Heart right ventricle (tissue), 16 donors: ENCODE measurements at places on chromosomes 2 and 18. TPM values are rescaled to one million over a fixed set of nuclear protein-coding genes. Genes with fewer than 3 reads are reported as not detected.

GRCh38 chr2:23673830-23674679 is 252.9 kb downstream of the ATAD2B start:
- no peak overlapping the region for H3K27ac ChIP-seq
- no peak for DNase-seq
- H3K4me1 ChIP-seq = peaks cover 11% of the 10 kb centered on the region
- H3K4me3 ChIP-seq = no peak overlapping the region

DNA sequence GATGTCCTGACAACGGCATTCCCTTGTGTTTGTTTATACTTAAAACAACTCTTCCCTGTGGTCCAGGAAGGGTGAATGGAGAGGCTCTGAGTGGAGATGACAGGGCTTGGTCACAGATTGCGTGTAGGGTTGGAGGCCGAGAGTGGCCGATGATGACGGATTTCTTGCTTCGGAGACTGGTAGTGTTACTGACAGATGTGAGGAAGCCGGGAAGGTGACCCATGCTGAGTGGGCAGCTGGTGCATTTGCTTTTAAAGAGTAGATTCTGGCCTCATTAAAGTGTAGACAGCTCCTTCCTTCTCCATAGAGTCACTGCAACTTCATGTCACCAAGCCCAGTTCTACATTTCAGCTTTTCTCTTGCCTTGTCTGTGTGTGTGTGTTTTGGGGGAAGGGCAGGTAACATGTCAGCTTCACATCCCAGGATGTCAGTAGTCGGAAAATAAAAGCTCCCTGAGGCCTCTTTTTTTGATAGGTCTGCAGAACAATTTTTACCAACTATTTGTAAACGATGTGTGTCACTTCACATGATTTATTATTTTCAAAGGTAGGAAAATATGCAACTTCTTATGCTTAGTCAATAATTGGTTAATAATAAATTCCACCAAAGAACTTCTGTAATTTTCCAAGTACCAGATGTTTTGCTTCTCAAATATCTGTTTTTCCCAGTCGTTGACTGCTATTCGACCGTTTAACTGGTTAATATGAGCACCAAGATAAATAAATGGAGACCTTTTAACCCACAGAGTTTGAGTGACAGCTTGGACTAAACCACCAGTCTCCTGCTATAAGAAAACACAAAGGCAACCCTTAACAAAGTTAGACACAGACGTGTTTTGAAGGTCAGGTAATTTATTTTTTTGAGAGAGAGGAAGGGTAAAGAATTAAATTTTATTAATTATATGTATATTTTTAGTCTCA is 436.9 kb downstream of the SLC4A3 start:
- no peaks in the 10 kb centered on the region for H3K27me3 ChIP-seq
- H3K36me3 ChIP-seq = no peaks in the 10 kb centered on the region
- H3K27ac ChIP-seq = no peak overlapping the region
- H3K4me1 ChIP-seq = no peaks in the 10 kb centered on the region
- no peak for DNase-seq
- no peak overlapping the region for H3K4me3 ChIP-seq

- no peaks in the 10 kb centered on the region for H3K36me3 ChIP-seq
- no peaks in the 10 kb centered on the region for H3K27me3 ChIP-seq
- no peak for DNase-seq
Measured at GRCh38 chr2:187446711-187447110, 1.3 kb downstream of the CALCRL start.

DNA sequence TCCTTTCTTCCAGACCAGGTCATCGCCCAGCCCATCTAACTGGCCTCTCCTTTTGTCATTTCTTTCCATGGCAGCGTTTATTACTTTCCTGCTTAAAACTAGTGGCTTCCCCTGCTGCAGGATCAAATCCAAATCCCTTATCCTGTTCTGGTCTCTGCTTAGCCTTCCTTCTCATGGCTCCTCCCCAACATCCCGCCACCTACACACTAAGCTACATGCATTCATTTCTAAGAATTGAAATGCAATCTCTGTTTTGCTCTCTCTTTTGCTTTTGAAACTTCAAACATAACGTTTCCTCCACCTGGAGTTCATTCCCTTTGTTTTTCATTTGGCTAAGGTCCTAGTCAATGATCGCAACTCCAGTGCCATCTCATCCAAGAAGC is 18.0 kb upstream of the DPP4 start:
- H3K27ac ChIP-seq = no peak overlapping the region
- no peak for DNase-seq

GRCh38 chr2:238567067-238567855 is 140.5 kb downstream of the ASB1 start:
- no peaks in the 10 kb centered on the region for H3K4me1 ChIP-seq
- H3K36me3 ChIP-seq = no peaks in the 10 kb centered on the region
- no peak for DNase-seq
- no peak overlapping the region for H3K4me3 ChIP-seq
- H3K27me3 ChIP-seq = peaks cover 2% of the 10 kb centered on the region

- no peak overlapping the region for H3K4me3 ChIP-seq
- DNase-seq = no peak
- H3K27ac ChIP-seq = no peak overlapping the region
- H3K36me3 ChIP-seq = no peaks in the 10 kb centered on the region
- peaks cover 4% of the 10 kb centered on the region for H3K27me3 ChIP-seq
Measured at GRCh38 chr2:127619203-127619590, 26.8 kb upstream of the GPR17 start.

- H3K4me1 ChIP-seq = peaks cover 16% of the 10 kb centered on the region
- peak overlapping the region; percentile 43 for H3K27ac ChIP-seq
- DNase-seq = no peak
Measured at GRCh38 chr2:109644571-109645275, 30.6 kb downstream of the SOWAHC start.

DNA sequence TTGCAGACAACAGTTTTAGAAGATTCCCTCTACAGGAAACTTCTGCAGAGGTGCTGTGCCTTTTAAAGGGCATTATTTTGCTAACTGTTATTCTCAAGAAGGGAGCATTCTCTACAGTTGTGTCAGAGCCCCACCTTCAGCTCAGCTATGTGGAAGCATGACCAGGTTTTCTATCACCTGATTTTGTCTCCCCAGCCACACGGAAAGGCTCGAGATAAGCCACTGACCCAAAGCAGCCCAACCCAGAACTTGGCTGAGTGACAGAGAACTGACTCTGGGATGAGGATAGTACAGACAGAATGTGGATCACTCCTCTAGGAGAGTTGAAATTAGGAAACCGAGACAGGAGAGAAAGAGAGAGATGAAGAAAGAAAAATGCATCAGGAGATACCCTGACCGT is 10.7 kb downstream of the COL4A4 start:
- H3K27ac ChIP-seq = no peak overlapping the region
- H3K27me3 ChIP-seq = no peaks in the 10 kb centered on the region
- no peaks in the 10 kb centered on the region for H3K36me3 ChIP-seq
- no peaks in the 10 kb centered on the region for H3K4me1 ChIP-seq
- DNase-seq = no peak

- no peaks in the 10 kb centered on the region for H3K27me3 ChIP-seq
- no peak overlapping the region for H3K27ac ChIP-seq
- DNase-seq = no peak
Measured at GRCh38 chr2:188601927-188602326, 310.3 kb downstream of the GULP1 start.

DNA sequence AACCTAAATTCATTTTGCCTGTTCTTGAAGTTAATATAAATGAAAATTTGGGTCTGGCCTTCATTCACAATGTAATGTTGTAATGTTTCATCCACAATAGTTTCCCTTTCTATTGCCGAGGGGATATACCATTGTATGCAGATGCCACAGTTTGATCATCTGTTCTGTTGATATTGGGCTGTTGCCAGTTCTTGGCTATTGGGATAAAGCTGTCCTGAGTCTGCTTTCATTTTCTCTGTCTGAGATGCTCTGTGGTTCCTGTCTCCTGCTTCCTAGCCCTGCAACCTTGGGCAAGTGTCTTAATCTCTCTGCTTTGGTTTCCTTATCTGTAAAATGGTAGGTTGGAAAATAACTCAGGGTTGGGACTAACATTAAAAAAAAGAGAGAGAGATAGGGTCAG is 25.2 kb downstream of the B3GNT2 start:
- H3K4me1 ChIP-seq = peaks cover 58% of the 10 kb centered on the region
- DNase-seq = no peak
- H3K4me3 ChIP-seq = no peak overlapping the region
- H3K36me3 ChIP-seq = peaks cover 29% of the 10 kb centered on the region
- H3K27me3 ChIP-seq = no peaks in the 10 kb centered on the region

DNA sequence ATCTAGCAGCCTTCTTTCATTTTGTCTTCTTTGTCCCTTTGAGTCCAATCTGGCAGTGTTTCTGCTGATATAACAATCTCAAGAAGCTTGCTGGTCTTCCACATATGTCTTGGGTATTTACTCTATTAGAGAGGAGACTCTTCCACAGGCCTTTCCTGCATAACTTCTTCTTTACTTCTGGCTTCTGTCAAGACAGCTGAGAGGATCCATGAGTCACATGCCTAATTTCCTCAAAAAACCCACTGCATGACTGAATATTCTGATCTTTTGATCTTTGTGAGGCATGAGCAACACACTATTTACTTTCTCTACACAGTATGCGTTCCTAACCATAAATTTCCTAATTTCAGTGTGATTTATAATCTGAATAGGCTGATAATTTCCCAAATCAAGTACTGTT is 5.1 kb upstream of the DCC start:
- H3K4me3 ChIP-seq = no peak overlapping the region
- no peaks in the 10 kb centered on the region for H3K36me3 ChIP-seq
- no peaks in the 10 kb centered on the region for H3K4me1 ChIP-seq
- H3K27me3 ChIP-seq = peaks cover 26% of the 10 kb centered on the region
- H3K27ac ChIP-seq = no peak overlapping the region

- H3K36me3 ChIP-seq = no peaks in the 10 kb centered on the region
- H3K27me3 ChIP-seq = no peaks in the 10 kb centered on the region
- H3K27ac ChIP-seq = no peak overlapping the region
- H3K4me1 ChIP-seq = no peaks in the 10 kb centered on the region
Measured at GRCh38 chr2:165852394-165852793, 58.3 kb upstream of the GALNT3 start.

DNA sequence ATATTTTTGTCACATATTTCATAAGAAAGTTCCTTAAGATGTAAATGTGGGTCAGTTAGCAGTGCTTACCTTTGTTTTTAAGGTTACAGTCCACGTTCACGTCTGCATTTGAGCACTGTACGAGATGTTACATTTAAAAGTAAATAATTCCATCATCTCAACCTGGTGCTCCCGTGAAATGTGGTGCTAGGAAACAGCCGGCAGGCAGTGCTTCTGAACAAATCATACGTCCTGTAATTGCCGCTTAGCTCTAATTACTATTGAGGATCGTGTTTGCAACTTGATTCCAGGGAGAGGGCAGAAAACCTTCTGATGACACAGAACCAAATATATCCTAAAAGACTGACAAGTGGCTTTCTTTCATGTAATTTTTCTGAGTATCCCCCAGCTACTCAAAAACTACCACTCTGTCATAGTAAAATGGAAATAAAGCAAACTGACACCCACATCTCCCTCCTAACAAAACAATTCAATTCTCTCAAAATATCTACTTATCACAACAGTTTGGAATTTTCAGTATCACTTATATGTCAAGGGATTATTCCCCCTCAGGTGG is 297.8 kb upstream of the SESTD1 start:
- no peaks in the 10 kb centered on the region for H3K36me3 ChIP-seq
- peak overlapping the region; percentile 41 for H3K4me3 ChIP-seq
- no peak overlapping the region for H3K27ac ChIP-seq
- no peaks in the 10 kb centered on the region for H3K27me3 ChIP-seq

DNA sequence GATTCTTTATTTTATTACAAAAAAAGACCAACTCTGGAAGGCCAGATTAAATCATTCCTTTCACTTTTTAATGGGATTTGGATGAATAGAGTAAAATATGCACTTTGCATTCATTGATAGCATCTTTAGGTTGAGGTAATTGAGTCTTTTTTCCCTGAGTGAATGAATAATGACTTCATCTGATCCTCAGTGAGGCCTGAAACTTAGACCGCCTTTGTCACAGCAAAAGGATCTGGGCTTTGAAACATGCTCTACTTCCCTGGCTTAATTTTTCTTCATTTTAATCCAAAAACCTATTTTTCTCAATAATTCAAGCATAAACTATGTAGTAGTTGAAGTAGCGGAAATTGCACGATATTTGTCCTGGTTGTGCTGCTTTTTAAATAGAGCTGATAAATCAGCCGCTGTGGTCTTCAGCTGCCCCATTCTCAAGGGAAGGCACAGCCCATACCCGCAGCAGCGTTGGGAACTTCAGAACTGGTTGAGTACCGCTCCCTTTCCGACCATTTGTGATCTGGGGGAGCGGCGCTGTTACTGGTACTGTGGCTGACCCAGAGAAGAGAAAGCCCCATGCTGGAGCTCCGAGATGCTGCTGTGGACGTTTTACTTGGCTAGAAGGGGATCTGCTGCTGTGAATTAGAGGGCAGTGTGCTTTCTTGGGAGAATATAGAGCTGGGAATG is 145.3 kb upstream of the NFATC1 start:
- no peak for DNase-seq
- no peaks in the 10 kb centered on the region for H3K36me3 ChIP-seq
- H3K27ac ChIP-seq = no peak overlapping the region
- no peak overlapping the region for H3K4me3 ChIP-seq
- no peaks in the 10 kb centered on the region for H3K27me3 ChIP-seq

GRCh38 chr2:8701681-8702379 is 20.0 kb downstream of the ID2 start:
- no peak for DNase-seq
- no peaks in the 10 kb centered on the region for H3K36me3 ChIP-seq
- H3K4me1 ChIP-seq = no peaks in the 10 kb centered on the region

DNA sequence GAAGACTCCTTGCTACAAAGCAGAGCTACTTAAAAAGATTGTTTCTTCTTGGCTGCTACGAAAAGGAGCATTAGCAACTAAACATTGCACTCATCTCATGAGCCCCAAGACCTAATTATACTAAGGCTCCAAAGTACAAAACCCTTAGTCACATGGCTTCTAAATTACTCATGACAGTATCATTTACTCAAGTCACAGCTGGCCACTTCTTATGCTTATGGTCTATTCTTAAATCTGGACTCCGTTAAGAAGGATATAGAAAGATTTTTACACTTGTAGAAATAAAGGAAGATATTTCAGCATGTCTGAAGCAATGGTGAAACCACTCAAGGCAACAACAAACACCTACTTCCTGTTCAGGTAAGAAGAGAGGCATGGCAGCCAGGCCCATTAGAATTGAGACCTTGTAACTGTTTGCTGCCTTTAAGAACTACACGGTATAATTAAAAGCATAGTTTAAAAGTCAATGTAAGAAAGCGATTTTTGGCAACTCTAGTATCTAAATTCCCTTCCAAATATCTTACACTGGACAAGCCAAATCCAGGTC is 12.7 kb downstream of the ANKRD44 start:
- H3K4me1 ChIP-seq = peaks cover 20% of the 10 kb centered on the region
- H3K27ac ChIP-seq = no peak overlapping the region
- no peak overlapping the region for H3K4me3 ChIP-seq

DNA sequence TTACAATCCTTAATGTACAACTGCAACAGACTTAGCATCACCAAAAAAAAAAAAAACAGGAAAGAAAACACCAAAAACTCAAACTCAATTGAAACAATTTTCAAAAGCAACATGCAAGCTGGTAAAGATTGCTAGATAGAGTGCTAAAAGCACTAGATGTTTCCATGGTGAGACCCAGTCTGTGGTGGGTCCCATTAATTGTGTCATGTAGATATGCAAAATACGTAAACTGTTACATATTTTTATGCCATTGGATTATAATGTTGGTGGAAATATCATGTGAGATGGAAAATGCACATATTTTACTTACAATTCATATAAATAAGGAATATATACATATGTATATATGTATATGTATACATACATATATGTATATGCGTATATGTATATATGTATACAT is 30.5 kb downstream of the CSRNP3 start:
- no peaks in the 10 kb centered on the region for H3K27me3 ChIP-seq
- H3K4me3 ChIP-seq = no peak overlapping the region
- no peak for DNase-seq

The DSC1 gene
- polyA plus RNA-seq = 0.44 TPM

The SOS1 gene
- 7.8 TPM for polyA plus RNA-seq

The AMER3 gene
- not detected for polyA plus RNA-seq

The OTOS gene
- not detected for polyA plus RNA-seq

The EHD3 gene
- polyA plus RNA-seq = 7.9 TPM

The SOWAHC gene
- polyA plus RNA-seq = 1.2 TPM

The VIT gene
- polyA plus RNA-seq = 2.7 TPM
